ENCODE measurements at places on chromosomes 13 and 19.

- DNase-seq = no peak
Measured at GRCh38 chr13:77506874-77507273, 28.6 kb upstream of the SCEL start.

DNA sequence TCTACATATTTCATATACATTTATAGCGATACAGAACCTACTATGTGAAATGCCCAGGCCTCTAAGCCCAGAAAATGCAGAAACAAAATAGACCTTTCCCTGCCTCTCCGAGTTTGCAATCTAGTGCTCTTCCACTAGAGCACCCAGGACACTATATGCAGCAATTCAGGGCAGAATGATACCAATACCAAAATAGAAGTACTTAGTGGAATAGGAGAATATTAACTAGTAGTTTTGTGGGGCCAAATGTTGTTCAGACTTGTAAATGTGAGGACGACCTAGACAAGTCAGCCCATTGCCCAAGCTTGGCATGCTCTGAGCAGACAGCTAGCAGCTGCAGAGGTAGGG lies 35.8 kb upstream of the FLT1 start:
- no peak for DNase-seq

- DNase-seq = no peak
Measured at GRCh38 chr13:110617321-110618072, 2.2 kb downstream of the NAXD start.

DNA sequence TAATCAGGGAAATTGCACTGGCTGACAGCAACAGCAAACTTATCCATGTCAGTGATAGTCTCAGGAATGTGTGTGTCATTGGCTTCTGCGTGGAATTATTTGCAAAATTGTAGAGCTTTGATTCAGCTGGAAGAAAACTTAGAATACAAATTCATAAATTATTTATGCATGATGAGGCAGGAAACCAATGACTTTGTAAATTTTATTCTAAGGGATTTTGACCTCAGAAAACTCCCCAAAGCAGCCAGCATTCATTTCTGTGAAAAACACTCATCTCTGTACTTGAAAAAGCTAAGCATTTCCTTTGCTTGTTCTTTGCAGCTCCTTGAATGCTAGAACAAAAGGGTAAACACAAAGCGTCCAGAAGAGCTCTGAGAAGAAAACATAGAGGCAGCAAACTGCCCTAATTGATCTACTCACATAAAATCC lies 162.4 kb downstream of the DCT start:
- DNase-seq = no peak

- no peak for DNase-seq
Measured at GRCh38 chr13:33541456-33541855, 255.9 kb upstream of the STARD13 start.

DNA sequence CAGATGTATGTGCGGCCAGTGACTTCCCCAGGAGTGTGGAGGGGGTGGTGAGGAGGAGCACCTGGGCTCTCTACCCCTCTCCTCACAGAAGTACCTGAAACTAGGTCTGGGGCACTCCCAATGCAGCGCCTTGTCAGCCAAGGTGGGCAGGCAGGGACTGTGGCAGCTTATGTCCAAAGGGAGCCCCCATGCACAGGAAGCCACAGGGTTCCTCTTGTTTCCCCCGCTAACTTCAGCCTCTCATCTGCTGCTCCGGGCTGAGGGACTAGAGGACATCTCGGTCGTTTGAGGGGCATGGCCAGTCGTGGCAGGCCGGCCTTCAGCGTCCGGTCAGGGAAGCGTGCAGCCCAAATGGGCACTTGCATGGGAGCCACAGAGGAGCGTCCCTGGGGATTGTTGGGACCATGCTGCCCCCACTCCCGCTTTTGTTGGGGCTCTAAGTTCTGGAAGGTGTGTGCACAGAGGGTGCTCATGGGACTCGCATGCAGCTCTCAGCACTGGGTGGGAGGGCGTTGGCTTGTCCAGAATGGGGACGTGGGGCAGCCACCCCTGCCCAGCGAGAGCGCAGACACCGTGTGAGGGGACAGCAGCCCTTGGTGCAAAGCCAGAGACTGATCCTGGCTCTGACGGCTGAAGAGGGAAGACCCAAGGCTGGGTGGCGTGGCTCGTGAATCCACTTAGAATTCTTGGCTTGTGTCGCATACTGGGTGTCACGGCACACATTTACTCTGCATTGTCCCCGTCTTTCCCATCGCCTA lies 16.6 kb upstream of the NPAS1 start:
- DNase-seq = no peak

DNA sequence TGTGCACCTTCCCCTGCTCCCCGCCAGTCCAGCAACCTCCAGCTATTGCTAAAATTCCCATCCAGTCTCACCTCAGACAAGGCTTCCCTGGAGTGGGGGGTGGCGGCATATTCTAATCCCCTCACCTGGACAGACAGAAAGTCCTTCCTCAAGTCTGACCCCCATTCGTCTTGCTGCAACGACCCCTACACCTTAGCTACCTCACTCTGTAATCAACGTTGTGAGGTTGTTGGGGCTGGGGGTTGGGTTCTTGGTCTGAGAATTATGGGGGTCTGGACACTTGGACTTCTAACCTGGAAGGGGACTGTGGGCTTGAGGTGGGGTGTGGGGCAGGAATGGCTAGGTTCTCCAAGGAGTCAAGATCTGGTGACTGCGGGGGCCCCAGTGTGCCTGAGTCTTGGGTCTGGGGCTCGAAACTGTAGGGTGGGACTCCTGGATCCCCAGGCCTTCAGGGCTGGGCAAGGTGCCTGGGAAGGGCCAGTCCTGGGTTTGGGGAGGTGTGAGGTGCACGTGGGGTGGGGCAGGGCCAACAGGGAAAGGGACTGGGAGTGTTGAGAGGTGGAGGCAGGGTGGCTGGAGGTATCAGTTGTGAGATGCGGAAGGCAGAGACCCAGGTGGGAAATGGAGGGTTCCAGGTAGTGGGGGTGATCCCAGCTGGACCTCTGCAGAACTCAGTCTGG lies 1.3 kb downstream of the FOXA3 start:
- no peak for DNase-seq

- no peak for DNase-seq
Measured at GRCh38 chr19:47032171-47032811, 12.7 kb downstream of the NPAS1 start.

GRCh38 chr19:3142292-3142670 lies 6.4 kb downstream of the GNA15 start:
- no peak for DNase-seq

GRCh38 chr19:50158577-50158976 lies 4.5 kb downstream of the IZUMO2 start:
- no peak for DNase-seq

DNA sequence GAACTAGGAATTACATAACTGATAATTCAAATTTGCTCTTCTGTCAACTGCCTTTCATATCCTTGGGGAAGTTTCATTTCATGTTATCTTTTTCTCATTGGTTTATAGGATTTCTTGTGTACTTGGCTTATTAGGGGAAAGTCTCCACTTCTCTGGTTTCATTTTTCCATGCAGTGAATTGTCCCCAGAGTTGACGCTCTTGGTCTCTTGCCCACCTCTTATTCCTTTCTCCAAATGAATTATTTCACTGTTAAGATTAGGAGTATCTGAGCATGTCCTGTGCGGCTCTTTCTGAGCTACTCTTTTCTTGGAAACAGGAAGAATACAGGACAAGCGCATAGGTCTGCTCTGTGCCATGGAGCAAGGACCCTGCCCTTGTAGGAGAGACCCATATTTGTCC lies 104.8 kb downstream of the POSTN start:
- no peak for DNase-seq

DNA sequence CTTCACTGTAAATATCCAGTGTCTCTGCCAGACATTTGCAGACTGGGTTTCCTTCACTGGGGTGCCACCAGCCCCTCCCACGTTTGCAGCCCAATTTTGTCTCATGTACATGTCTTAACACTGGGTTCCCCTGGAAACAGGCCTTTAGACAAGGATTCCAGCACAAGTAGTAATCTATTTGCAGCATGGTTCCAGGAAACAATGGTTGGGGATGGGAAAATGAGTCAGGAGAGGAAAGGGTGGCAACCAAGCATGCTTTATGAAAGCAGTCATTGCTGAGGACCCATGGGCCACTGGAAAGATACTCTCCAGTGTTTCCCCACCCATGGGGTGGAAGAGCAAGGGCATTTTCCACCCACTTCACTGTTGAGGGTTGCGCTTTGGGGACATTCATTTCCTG lies 53.6 kb upstream of the FARP1 start:
- DNase-seq = no peak

DNA sequence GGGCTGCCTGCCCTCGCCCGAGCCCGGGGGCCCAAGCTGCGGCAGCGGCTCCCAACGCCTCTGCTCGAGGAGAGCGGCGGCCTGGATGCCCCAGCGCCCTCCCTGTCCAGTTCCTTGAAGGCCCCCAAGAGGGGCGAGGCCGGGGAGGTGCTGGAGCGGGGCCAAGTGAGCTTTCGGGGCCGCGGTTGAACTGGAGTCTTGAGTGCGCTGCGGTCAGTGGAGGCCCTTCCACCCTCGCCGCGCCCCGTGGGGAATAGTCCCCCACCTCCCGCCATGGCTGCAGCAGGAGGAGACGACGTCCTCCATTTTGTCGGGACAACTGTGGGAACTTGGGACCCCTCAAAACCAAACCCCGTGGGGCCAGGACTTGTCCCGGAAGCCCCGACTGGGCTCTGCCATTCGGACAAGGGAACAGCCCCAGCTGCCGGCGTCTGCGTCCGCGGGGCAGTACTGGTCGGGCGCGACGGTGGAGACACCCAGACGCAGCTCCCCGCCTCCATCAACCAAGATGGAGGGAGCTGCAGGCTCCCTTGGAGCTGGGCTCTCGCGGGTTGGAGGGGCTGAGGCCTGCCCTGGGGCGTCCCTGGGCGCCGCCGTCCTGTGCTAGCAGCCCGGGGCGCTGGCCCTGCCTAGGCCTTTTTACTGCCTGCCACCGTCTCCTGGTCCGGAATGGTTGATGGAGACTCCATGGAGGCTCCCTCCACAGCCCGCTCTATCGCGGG lies 736 bp upstream of the ZMYM5 start:
- no peak for DNase-seq

- no peak for DNase-seq
Measured at GRCh38 chr13:43023289-43023963, at the start of gene DNAJC15. Gene DNAJC15, plus strand, starts transcription at chr13:43023586. Its CDS starts 41 bp downstream, at chr13:43023627.

GRCh38 chr13:85608255-85608829 lies 190.9 kb downstream of the SLITRK6 start:
- DNase-seq = no peak

- no peak for DNase-seq
Measured at GRCh38 chr13:28340272-28340793, 154.6 kb downstream of the FLT1 start.

- no peak for DNase-seq
Measured at GRCh38 chr19:28578208-28578607, 634.7 kb downstream of the UQCRFS1 start.

DNA sequence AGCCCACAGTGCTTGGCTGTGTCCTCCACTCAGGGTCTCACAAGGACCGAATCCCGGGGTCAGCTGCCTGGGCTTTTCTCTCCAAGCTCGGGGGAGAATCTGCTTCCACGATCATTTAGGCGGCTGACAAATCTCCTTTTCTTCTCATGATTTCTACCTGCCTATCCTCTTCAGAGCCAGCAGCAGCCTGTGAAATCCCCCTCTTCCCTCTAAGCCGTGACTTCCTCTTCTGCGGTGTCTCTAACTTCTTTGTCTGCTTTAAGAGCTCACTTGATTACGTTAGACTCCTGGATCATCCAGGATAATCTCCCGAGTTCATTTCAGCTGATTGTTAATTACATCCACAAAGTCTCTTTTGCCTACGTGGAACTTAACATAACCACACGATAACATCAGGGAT lies 22.5 kb upstream of the ZNF845 start:
- no peak for DNase-seq

- no peak for DNase-seq
Measured at GRCh38 chr19:9878511-9879196, 43.5 kb downstream of the PIN1 start.

GRCh38 chr13:66483712-66484111 lies 746.4 kb downstream of the PCDH9 start:
- DNase-seq = no peak

DNA sequence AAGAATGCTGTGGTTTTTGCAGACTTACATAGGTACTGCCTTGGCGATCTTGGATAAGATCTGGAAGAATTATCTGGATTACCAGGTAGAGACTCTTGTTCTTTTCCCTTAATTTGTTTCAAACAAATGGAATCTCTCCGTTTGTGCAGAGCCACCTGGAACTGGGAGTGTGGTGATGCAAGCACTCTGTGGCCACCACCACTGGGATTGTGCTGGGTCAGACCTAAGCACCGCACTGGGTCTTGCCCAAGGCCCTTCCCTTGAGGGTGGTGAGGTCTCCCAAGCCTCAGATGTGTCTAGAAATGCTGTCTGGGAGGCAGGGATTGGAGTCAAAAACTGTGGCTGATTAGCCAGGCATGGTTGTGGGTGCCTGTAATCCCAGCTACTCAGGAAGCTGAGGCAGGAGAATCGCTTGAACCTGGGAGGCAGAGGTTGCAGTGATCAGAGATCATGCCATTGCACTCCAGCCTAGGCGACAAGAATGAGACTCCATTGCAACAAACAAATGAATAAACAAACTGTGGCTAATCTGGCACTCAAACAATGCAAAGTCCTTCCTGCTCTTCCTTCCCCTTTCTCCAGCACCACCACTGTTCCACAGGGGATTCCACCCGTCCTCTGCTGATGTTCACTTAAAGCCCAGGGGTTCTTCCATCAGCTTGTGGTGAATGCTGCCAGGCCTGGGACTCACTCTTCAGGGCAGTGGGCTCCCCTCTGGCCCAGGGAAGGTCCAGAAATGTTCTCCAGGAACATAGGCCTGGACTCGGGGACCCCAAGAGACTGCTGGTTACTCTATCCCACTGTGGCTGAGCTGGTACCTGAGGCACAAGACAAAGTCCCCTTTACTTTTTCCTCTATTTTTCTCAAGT lies 10.8 kb upstream of the CEACAM1 start:
- DNase-seq = no peak

DNA sequence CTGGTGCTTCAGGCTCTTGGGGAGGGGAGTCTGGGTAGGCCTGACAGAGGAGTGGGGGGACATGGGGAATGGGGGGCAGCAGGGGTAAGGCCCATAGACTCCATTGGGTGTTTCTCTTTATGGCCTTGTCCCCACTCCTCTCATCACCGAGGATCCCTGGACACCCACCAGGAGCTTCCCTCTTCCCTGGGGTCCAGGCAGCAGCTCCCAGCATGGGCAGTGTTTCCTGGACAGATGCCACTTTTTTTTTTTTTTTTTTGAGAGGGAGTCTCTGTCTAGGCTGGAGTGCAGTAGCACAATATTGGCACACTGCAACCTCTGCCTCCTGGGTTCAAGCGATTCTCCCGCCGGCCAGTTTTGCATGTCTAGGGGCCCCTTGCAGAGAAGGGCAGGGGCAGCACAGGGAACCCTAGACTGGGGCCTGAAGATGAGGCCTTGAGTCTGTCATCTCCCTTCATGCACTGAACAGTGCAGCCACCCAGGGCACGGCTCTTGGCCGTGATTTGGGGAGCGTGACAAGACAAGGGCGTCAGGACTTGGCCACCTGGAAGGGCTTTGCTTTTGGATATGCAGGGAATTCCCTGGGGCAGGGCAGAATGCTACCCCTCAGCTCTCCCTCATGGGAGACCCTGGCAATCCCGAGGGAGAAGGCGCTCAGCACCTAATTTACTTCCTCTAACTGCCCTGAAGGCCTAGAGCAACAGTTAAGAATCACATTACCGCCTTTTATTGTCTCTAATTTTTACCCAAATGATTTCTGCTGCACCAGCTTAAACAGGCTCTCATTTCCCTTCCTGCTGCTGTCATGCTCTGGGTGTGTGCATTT lies 213.9 kb upstream of the ZNF536 start:
- DNase-seq = no peak

- DNase-seq = no peak
Measured at GRCh38 chr13:69264362-69265334, 843.0 kb upstream of the ATXN8OS start.

Data from SIG-M5 (cell line).